Fibroblast of skin of abdomen (primary cell): ENCODE measurements at places on chromosomes 4 and X.

- DNase-seq, result peak; percentile 20
Observed at GRCh38 chr4:137861682-137862081, 329.4 kb upstream of the PCDH18 start.

GRCh38 chr4:186400676-186401075 lies 134.7 kb downstream of the F11 start:
- DNase-seq, result peak; percentile 4

GRCh38 chr4:84482564-84483563 lies 16.2 kb downstream of the NKX6-1 start:
- no peak for DNase-seq

DNA sequence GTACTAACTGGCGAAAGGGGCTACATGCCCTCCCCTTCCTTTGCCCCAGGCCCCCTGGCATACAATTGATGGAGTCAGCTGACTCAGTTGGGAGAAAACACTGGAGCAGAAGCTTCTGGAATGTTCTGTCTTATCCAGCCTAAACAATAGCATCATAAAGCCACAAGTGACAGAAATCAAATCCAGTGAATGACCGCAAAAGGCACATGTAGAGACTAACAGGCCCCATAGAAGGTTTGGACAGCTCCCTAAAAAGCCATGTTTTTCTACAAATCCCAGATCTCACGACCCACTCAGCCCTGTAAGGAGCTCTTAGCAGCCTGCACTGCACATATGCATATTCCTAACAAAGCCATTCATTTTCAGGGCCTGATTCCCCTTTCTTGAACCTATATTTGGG lies 25.1 kb downstream of the SCARB2 start:
- no peak for DNase-seq

DNA sequence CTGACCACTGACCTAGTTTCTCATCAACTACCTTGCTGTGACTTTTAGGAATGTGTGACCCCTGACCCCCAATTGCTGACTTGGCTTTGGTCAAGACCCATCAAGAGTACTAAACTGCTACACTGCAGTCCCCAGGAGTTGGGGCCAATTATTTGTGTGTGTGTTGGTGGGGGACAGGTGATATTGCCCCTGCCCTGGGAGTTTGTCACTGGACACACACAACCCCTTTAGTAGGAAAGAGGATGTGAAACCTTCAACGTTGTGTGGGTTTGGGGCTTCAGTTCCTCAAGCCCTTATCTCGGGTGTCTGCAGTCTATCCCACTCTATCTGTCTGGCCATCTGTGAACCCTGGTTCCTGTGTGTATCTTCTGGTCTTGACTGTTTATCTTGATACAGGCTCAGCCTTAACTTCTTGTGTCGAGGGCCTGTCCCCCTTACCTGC lies 6.5 kb downstream of the SASH3 start:
- no peak for DNase-seq

- peak; percentile 44 for DNase-seq
Observed at GRCh38 chr4:135192751-135193535, 991.4 kb upstream of the PABPC4L start.

DNA sequence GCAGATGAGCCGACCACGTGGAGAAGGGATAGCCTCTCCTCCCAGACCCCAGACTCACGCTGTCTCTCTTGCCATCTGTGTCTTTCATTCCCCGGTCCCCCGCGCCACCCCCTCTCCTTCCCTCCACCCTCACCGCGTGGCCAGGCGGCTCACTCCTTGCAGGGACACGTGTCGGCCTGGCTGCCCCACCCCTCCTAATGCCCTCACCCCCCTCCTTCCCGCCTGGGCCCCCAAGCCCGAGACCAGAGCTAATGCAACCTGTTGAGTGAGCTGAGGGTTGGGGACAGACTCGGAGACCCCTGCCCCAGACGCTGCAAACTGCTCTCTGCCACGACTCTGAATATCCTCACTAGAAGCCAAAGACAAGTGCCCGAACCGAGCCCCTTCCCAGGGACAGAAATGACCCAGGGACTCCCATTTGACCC lies 1.8 kb downstream of the SLC38A5 start:
- no peak for DNase-seq

DNA sequence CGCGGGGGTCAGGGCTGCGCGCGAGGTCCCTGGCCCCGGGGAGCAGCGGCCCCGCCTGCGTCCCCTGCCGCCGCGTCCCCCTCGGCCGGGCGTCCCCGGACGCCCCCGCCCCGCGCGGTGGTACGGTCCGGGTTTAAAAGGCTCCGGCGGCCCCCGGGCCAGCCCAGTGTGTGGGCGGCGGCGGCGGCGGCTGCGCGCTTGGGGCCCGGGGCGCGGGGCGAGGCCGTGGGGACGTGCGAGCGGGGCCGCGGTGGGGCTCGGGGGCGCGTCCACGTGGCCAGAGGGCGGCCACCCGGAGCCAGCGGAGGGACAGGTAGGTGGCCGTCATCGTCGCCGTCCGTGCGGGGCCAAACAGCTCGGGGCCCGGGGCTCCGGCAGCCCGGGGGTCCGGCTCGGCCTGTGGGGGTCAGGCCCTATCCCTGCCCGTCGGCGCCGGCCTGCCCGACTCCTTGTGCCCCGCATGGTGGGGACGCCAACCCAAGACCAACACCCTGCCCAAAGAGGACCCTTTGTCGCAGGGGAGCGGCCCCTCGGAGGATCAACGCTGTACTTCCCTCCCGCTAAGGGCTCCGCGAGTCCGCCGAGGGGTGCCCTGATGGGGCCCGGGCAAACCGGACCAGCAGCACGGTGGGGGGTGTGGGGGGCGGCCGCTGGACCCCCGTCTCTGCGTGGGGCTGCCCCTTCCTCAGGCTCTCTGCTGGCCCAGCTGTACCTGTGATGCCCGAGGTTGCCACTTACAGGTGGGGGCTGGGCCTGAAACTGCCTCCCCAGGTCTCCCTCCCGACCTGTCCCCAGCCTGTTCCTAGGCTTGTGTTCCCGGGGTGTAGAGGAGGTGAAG lies at the start of gene PLXNA3:
PLXNA3 (plus strand) TSS at position 166 of the 838 bp plus-strand sequence. CDS start 1,903 bp downstream, outside the sequence.
- peak; percentile 52 for DNase-seq

DNA sequence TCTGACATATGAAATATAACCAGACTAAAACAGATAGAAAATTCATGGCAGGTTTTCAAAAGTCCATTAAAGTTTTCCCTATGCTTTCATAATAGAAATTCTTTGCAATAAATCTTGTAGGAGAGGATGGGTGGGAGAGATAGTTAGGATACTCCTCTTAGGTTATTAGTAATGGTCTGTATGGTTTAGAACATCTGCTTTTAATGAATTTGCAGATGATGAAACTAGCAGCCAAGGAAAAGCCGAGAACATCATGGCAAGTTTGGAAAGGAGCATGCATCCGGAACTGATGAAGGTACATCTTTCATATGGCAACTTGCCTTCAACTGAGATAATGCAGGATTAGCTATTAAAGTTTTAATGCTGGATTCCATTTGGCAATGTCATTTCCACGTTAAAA lies 70.7 kb downstream of the DOCK11 start:
- peak; percentile 88 for DNase-seq

GRCh38 chr4:25760518-25761157 lies 102.2 kb downstream of the SEL1L3 start:
- DNase-seq, result peak; percentile 28

GRCh38 chrX:66004928-66005829 lies 34.7 kb downstream of the VSIG4 start:
- no peak for DNase-seq

- peak; percentile 81 for DNase-seq
Observed at GRCh38 chrX:40108959-40109287, 11.2 kb upstream of the BCOR start.

- no peak for DNase-seq
Observed at GRCh38 chr4:87075876-87076275, 141.1 kb downstream of the AFF1 start.

DNA sequence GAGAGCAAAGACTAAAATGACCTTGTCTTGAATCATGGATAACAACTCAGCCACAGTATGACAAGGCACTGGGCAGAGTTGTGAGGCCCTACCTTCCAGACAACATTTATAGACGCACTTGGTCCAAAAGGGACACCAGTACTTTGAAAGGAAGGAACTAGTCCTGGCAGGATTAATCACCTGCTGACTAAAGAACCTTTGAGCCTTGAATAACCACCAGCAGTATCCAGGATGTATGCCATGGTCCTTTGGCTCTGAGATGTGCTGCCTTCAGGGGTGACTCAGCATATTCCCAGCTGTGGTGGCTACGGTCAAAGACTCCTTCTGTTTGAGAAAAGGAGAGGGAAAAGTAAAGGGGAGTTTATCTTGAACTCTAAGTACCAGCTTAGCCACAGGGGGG lies 118.1 kb upstream of the PRR32 start:
- no peak for DNase-seq

- no peak for DNase-seq
Observed at GRCh38 chr4:76017056-76017686, 6.1 kb downstream of the CXCL10 start.

- DNase-seq, result peak; percentile 94
Observed at GRCh38 chr4:7699031-7699430, 240.6 kb downstream of the AFAP1 start.

DNA sequence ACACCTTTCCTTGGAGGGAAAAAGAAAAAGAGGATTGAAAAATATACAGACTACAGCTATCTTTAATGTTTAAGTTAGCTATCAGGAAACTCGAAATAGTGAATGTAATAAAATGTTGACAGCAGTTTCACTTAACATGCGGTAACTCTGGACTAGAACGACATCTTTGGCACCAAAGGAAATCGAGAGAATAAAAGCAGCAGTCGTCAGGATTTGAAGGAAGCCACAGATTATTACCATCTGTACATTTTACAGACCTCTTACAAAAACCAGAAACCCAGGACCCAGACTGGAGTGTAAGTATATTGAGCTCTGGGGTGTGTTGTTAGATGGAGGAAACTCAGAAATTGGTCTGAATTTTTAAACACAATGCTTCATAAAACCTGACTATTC lies 51.6 kb upstream of the STOX2 start:
- no peak for DNase-seq

GRCh38 chr4:48033825-48034413 lies 17.3 kb downstream of the NIPAL1 start:
- peak; percentile 2 for DNase-seq

- DNase-seq, result peak; percentile 48
Observed at GRCh38 chr4:78561677-78562076, 10.1 kb downstream of the ANXA3 start.

DNA sequence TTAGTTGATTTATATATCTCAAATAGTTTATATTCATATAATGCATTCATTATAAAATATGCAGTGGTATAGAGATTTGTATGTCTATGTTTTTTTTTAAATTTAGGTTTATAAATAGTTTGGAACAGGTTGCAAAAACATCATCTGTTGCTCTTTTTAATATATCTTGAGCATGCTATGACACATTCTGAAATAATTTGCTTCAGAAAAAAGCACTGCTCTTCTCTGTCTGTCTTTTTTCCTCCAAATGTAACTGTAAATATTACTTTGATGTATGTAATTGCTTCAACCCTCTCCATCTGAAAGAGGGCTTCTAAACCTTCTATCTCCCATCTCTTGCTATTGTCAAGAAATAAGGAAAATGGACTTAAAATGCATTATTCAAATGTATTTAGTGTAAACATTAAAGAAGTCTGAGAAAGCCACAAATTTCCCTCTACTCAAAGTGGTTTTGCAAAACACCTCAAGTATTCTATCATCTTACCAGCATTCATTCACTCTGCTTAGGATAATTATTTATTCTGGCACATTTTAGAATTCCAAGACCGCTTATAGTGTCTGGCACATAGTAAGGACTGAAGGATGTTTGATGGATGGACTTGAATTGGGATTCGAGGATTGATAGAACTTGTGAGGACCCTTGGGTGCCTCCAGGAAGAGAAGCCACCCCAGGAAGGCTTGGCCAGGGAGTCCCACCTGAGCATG lies 87.8 kb downstream of the CLNK start:
- DNase-seq, result peak; percentile 38

GRCh38 chr4:168981460-168981859 lies 28.6 kb downstream of the CBR4 start:
- DNase-seq, result peak; percentile 26
